Right ventricle myocardium inferior (tissue), 1 donor: ENCODE measurements at places on chromosomes 5 and 9.

GRCh38 chr5:124906339-124907097 lies 160.1 kb upstream of the ZNF608 start:
- DNase-seq = peak; percentile 77

DNA sequence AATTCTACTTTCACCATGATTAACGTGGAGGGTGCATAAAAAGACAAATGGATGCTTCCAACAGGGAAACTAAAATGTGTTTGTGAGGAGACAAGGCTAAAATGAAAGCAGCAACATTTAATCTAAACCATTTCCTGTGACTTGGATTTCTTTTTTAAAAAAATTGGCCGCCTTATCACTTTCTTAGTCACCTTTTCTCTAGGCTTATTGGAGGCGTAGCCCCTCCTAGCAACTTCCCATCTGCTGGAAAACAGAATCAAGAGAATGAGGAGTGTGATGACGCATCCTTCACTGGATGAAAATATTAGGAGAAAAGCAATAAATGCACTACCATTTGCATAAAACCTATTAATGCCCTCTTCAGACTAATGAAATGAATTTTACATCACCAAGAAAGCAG lies 791 bp upstream of the GPR150 start:
- no peak for DNase-seq

DNA sequence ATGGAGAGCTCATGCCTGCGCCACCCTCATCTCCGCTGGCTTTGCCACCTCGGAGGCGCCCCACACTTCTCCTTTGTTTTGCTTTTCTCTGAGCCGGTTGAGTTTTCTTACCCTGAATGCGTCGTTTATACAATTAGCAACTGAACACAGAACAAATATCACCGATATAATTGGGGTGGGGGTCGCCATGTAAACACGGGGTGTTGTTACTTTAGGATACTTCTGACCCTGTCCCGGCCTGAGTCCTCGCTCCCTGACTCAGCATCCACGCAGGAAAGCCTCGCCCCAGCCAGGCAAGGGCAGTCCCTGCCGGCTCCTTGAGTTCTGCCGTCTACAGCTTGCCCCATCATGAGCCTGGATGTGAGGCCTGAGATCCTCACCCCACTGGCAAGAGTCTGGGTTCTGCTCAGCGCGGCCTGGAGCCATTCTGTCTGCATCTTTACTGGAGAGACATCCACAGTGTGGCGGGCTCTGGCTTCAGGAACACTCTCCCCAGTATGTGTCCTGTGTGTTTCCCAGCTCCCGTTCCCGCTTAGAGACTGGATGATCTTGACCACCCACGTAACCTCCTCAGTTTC lies 5.5 kb downstream of the NKX2-5 start:
- DNase-seq = no peak

DNA sequence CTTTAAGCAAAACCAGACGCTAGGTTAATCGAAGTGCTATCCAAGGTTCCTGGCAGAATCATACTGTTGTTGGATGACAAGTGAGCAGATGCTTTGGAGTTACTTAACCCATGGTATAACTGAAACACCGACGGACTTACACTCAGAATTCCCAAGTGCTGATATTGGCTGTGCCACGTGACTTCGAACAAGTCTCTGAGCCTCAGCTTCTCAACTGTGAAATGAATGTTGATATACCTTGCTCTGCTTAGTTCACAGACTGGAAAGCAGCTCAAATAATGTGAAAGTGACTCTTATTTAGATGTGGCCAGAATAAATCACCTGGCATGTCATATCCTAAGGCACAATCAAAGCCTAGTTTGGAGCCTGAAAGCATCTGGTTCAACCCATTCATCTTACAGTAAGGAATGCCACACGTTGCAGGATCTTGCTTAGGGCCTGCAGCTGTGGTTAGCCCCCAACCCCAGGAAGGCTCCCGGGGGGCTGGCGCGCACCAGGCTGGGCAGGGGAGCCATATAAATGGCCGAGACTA lies 759 bp downstream of the GEMIN5 start:
- DNase-seq = no peak

DNA sequence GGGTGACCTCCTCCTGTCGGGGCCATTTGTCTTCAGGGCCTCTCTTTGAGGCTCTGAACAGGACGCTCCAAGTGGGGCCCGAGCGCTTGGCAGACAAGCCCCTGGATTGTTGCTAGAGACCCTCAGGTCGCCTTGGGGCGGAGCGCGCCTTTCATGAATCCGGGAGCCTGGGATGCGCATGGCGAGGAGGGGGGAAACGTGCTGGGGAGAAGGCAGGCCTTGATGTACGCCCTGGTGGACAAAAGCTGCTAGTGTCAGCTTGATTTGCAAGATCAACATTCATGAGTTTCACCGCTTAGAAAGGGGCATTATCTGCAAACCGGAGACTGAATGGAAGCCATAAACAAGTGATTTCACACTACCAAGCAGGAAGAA lies 226.3 kb downstream of the SMARCA2 start:
- DNase-seq = no peak

GRCh38 chr9:36960575-36960955 lies 73.5 kb downstream of the PAX5 start:
- DNase-seq = no peak

DNA sequence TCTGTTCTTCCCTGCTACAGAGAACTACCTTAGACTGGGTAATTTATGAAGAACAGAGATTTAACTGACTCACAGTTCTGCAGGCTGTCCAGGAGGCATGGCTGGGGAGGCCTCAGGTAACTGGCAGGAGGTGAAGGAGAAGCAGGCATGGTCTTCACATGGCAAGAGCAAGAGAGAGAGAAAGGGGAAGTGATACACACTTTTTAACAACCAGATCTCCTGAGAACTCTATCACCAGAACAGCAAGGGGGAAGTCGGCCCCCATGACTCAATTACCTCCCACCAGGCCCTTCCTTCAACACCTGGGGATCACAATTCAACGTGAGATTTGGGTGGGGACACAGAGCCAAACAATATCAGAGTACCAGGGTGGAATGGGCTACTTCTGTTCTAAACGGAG lies 766.8 kb downstream of the TLE1 start:
- DNase-seq = no peak

- no peak for DNase-seq
These were observed 2.8 kb downstream of the JAKMIP2 start for GRCh38 chr5:147779694-147780093.

GRCh38 chr5:11378461-11378860 lies 525.8 kb downstream of the CTNND2 start:
- no peak for DNase-seq

DNA sequence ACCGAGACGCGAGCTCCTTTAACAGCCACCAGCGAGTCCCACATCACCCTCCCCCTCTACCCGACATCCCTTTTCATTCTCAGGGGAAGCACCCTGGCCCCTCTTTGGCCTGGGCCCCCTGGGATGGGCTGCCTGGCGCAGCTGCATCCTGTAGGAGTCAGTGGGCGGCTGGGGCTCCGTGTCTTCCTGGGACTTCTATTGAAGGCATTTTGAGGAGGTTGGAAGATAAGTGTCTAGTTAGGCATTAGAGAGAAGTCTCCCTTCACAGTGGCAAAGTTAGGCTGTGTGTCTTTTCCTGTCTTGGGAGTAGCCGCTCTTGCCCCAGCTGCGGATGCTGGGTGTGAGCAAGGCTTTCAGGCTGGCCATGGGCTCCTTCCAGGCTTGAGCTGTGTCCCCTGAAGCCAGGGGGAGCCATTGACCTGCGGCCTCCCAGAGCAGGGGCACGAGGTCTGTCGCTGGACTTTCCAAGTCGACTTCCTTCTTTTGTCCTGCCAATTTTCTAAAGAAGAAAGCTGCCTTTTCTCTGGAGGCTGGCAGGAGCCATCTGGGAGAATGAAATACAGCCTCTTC lies 18.6 kb upstream of the NKD2 start:
- DNase-seq = peak; percentile 83

DNA sequence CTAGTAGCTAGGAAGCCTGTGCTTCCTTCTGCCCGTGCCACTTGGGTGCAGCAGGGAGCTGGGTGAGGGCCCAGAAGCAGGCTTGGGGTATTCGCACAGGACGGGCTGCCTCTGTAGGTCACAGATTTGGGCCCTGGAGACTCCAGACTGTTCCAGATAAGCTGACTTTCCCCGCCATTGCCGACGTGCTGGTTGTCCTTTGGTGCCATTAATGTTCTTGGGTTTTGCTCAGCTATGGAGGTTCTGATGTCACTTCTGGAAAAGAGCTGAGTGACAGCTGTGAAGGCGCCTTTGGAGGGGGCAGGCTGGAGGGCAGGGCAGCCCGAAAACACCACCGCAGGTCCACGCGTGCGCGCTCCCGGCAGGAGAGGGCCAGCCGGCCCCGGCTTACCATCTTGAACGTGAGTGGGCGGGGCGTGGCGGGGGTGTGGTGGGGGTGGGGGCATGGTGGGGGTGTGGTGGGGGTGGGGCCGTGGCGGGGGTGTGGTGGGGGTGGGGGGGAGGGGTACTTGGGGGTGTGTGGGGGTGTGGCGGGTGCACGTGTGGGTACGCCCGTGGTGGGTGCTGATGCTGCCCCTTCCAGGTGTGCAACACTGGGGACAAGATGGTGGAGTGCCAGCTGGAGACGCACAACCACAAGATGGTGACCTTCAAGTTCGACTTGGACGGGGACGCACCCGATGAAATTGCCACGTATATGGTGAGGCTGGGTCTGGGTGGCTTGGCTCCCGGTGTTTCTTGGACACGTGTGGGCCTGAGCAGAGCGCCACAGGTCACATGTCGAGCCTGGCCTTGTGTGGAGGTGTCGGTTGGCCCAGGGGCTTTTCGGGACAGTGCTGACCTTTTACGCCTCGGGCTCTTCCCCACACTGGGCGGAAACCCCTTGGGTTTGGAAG lies 79.6 kb downstream of the WNK2 start:
- no peak for DNase-seq

DNA sequence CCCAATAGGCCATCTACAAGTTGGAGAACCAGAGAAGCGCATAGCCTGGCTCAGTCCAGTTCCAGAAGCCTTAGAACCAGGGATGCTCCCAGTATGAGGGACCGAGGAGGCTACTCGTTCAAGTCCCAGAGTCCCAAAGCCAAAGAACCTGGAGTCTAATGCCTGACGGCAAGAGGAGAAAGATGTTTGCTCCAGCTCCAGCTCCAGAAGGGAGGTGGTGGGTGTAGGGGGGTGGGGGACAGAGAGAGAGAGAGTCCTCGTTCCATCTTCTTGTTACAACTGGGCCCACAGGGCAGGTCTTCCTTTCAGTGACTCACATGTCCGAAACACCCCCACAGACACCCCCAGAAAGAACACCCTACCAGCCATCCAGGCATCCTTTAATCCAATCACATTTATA lies 63.9 kb downstream of the SEC61B start:
- no peak for DNase-seq

DNA sequence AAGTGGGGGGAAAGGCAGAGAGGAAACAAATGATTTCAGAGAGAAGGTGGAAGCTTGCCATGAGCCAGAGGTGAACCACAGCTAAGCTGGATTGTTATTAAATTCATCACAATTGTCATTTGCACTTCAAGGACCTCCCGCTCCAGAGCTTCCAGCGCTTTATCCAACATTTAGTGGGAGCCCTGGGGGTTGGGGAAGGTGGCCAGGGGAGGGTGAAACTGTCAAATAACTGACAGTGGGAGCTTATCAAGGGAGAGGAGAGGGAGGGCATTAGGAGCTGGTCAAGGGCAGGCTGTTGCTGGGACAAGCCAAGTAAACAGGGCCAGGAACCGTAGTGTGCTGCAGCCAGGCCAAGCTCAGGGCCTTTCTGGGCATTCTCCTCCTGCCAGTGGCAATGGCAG lies 71.5 kb downstream of the SIL1 start:
- DNase-seq = peak; percentile 66

DNA sequence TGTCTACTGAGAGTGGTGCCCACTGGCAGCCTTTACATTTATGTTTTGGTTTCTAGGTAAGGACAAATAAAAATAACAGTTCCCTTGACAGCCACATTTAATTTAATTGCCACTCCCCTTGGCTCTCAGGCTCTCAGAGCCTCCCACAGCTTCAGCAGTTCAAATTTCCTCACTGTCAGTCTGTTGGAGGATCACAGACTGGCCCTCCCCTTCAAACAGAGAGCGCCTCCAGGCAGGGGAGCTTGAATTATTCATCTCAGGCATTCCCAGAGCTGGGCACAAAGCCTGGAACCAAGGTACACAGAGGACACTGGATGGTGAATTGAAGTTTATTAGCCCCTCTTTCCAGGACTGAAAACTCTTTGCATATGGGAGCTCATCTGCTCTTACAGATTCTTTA lies 407.7 kb downstream of the SPOCK1 start:
- no peak for DNase-seq

GRCh38 chr5:97297063-97297703 lies 114.1 kb upstream of the RIOK2 start:
- no peak for DNase-seq

GRCh38 chr9:93592643-93593021 lies 16.2 kb downstream of the PHF2 start:
- no peak for DNase-seq

GRCh38 chr9:130998597-130999244 lies 10.3 kb upstream of the LAMC3 start:
- DNase-seq = no peak

GRCh38 chr9:2016408-2017330 lies 1.5 kb downstream of the SMARCA2 start:
- DNase-seq = peak; percentile 88

GRCh38 chr9:135971111-135971766 lies 10.1 kb upstream of the UBAC1 start:
- no peak for DNase-seq

DNA sequence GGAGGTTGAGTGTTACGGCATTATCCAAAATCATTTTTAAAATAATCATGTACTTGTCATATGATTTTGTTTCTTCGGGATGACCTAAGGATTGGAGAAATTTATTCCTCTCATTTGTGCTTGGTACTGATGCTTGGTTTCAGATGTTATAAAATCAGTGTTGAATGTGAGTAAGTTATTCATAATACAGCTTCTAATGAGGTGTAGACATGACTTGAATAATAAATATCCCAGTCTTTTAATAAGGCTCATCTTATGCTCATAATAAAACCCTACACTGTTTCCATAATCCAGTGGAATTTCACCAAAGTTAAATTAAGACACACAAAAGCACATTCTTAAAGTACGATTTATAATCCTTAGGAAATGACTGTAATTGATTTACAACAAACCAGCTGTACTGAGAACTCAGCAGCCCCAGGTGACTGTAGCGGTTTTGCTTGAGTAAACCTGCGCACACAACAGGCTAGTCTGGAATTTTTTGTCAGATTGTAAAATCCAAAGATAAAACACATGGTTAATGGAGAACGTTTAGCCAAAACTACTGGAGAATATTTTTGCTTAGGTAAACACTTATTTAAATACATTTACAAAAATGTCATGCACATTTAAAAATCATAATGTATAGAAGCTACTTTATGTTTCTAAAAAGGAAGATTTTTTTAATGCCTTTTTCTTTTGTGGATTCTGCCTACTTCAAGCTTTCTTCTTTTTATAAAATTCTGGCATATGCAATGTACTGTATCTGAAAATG lies 609.8 kb upstream of the GRAMD2B start:
- DNase-seq = no peak
